ENCODE measurements at places on chromosomes 6 and 20.

DNA sequence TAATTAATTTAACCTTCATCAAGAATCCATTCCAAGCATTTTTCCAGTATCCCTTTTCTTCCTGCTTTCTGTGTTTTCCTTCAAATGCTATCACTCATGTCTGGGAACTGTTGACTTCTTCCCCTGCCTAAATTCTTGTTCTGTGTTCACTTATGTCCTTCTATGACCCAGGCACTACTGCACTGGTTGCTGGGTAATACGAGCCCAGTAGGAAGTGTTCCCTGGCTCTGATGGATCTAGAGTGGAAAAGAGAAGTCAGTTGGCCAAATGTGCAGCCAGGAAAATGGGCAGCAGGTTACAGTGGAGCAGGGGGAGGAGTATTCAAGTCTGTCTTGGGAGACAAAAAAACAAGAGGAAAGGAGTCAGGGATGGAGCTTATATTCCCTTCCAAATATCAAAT lies 7.1 kb downstream of the OVOL2 start:
- no peak for DNase-seq

- peak; percentile 89 for DNase-seq
Measured at GRCh38 chr6:32668226-32668747, 1.8 kb upstream of the HLA-DQB1 start.

DNA sequence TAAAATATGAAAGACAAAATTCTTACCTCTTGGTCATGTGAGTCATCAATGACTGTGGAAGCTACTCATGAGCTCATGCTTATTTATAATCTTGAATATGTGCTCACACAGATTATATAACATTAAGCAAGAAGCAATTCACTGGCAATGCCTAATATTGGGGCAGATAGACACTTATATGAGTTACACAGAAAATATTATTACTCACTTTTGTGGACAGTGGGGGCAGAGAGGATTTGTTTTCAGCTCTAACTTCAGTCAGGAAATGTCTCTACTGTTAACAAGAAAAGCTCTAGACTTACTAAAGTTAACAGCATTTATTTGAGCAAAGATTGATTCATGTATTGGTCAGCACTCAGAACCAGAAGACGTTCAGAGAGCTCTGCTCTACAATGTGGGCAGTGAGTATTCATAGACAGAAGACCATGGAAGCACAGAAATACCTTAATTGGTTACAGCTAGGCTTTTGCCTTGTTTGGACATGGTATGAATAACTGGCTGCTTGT lies 85.8 kb upstream of the AHI1 start:
- DNase-seq, result no peak

- no peak for DNase-seq
Measured at GRCh38 chr6:132751306-132751705, 6.4 kb downstream of the VNN2 start.

DNA sequence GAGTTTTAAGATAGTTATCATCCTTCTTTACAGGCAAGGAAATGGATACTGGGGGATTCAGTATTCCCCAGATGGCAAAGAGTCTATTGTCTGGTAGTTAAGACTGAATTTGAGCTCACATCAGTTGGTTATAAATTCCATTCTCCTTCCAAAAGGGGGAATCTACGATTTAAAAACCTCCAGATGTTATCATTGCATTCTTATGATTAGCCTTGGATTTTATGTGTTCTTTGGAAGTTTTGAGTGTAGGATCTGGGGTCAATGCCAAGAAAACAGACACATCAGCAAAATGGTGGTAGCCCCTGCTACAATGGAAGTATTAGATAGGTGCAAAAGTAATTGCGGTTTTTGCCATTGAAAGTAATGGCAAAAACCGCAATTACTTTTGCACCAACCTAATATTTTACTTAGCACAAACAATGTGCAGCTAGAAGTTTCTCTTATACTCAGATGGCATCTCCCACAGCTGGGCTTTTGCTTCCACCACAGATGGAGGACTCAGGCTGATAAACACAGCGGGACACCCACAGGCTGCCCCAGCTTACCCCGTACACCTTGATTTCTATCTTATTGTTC lies 168.2 kb upstream of the RIN2 start:
- DNase-seq, result no peak

- no peak for DNase-seq
Measured at GRCh38 chr6:110354153-110354552, 4.0 kb downstream of the METTL24 start.

- DNase-seq, result no peak
Measured at GRCh38 chr6:127415096-127415495, 44.1 kb downstream of the KIAA0408 start.

DNA sequence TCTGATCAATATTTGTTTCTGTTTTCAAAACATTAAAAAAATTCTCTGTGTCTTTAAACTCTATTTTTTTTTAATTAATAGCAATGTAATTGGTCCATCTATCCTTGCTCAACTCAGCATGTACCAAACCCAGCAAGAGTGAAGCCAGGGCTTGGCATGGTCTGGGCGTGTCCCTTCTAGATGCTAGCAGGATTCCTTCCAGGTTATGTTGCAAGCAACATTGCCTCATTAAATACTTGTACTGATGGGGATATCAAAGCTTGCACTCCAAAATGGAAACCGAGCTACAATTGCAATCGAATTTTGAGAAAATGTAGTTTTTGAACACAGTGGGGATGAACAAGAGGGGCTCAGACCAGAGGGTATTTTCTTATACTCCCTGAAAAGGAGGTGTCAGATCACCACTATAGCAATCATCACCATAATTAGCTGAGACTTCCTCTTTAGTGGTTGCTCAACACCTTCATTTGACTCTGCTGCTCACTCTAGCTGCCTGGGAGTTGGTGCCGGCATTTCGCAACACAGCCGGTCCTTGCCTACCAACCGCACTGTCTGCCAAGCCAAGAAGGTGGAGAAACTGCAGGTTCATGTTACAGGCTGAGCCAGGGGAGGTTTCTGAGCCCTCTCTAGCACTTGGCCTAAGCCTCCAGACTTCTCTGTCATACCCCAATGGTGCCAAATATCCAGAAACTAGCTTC lies 67.8 kb upstream of the RALGAPA2 start:
- peak; percentile 51 for DNase-seq

- no peak for DNase-seq
Measured at GRCh38 chr20:44450281-44450889, 25.3 kb upstream of the TTPAL start.

DNA sequence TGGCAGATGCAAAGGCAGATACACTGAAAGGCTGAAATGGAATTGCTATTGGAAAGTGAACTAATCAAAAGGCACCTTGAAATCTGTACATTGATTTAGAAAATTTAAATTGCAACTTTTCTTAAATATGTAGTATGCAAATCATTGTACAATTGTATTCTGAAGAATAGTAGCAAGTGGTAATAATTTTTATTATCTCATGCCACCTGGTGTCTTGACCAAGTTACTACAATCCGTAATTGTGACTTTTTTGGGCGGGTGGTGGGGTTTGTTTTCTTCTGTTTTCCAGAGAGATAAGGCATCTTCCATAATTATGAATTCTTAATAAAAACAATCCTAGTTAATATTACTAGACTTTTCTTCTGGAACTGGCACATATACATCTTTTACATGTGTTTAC lies 12.5 kb upstream of the BCKDHB start:
- DNase-seq, result peak; percentile 4

DNA sequence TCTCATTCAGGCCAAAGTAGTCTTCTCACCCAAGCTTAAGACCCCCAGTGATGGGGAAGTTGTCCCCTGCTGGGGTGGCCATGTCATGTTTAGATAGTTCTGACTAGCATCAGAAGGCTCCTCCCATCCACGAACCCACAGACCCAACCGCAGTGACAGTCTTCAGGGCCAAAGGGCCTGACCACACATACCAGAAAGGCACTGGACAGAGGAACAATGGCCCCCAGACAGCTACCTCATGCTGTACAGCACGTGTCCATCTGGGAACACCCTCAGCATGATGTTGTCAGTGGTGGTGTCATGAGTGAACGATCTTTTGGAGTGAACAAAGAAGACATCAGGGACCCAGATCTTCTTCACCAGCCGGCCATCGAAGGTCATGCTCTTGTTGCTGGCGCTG lies 46.3 kb downstream of the GABRR2 start:
- DNase-seq, result no peak

- no peak for DNase-seq
Measured at GRCh38 chr6:45595010-45595851, 217.5 kb upstream of the SUPT3H start.

DNA sequence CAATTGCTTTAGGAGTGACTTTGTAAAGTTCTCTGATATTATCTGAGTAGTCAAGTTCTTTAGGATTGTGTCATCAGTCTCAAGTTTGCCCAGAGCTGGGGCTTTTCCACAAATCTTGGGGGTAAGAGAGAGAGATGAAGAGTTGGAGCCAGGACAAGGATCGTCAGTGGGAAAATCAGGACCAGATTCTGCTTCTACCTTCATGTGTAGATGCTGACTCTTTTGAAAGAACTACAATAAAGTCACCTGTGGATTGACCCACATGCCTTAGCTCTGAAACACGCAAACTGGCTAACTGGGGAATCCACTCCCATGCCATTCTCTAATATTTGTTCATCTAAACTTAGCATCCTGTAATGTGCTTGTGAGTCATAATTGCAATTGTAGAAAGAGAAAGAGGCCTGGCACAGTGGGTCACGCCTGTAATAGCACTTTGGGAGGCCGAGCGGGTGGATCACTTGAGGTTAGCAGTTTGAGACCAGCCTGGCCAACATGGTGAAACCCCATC lies 15.6 kb upstream of the BICRAL start:
- DNase-seq, result peak; percentile 32

GRCh38 chr6:107543088-107543487 lies 53.2 kb downstream of the SOBP start:
- DNase-seq, result no peak

DNA sequence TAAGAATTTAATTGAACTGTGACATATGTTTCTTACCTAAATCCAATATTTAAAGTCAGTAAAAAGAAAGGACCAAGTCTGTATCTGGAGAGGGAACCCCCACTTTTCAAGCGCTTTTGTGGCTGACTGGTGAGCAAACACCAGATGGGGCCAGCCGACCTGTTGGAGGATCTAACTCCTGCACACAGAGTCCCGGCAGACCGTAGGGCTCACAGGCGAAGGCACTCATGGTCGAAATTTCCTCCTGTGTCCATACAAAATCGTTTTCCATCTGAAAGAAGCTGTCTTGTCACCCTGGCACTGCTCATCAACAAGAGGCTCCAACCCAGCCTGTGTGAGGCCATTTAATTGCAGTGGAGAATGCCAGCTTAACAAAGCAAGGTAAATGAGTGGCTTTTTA lies 94.0 kb downstream of the SCML4 start:
- no peak for DNase-seq

GRCh38 chr20:53222416-53222815 lies 250.3 kb downstream of the TSHZ2 start:
- no peak for DNase-seq

DNA sequence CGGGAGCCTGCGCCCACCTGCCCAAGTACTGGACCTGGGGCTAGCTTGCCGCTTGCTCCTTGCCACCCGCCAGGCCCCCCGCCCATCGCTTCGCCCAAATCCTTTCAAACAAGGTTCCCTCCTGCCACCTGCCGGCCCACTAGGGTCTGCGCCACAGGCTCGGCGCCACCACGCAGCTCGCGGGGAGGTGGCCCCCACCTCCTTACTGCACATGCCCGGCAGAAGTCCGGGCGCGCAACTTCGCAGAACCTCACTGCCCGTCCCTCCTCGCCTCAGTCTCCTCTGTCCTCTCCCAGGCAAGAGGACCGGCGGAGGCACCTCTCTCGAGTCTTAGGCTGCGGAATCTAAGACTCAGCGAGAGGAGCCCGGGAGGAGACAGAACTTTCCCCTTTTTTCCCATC lies 11.2 kb downstream of the GNAS-AS1 start:
- peak; percentile 44 for DNase-seq

DNA sequence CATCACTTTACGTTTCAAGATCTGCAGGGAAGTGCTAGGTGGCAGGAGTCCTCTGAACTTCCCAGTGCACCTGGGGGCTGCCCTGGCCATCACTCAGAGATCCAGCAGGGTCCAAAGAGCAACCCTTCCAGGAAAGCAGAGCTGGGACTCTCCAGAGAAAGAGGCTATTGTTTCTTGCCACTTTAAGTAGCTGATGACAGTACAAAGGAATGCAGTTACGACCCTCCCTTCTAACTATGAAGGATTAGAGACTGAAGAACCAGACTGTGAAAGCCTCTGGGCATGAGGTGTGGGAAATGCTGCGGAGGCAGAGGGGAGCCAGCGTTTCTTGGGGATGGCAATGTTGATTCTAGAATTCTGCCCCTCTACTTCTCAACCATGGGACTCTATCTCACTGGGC lies 189.1 kb upstream of the SUPT3H start:
- peak; percentile 77 for DNase-seq

DNA sequence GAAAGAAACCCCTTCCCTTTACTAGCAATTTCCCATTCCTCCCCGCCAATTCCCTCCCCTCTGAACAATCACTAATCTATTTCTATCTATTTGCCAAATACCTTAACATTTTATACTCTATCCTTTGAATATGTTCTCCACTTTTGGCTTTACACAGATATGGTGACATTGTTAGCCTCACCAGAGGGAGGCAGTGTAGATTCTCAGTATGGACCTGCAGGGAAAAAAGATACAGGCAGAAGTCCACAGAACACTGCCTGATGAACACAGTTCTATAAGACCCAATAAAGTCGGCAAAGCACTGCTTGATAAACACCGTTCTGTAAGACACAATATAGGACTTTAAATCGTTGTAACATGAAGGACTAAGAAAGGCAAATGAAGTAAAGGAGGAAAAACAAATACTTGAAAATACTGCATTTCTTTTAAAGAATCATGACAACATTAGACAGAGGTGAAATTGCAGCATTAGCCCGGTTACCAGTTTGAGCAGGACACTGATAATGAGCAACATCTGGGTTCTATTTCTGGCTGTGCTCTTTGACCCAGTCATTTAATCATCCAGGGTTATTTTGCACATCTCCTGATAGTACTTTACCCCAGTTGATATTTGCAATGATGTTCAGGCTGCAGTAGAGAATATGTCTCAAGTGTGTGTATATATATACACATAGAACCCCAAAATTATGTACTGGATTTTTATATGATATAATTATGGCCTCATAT lies 296.8 kb downstream of the UTRN start:
- DNase-seq, result peak; percentile 1

DNA sequence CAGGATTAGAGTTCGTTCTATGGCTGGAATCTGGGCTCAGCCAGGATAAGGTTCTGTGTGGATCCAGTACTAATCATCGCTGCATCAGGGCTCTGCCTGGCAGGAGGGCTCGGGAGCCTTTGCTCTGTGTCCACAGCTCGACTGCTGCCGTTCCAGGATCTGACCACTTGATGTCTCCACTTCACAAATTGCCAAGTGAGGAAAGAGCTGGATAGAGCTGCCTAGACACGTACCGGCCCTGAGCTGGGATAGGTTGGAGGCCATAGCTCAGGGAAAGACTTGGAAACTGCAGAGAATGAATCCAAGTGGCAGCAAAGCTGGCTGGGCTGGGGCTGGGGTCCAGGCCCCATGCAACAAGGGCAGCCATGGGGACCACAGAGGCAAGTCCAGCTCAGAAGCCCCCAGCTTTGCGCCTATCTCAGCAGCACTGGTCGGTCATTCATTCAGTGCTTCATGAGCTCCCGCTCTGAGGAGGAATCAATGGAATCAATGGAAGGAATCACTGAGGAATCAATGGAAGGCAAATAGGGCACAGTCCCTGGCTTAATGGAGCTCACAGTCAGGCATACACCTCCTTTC lies 38.0 kb upstream of the TOP1 start:
- DNase-seq, result peak; percentile 91

- no peak for DNase-seq
Measured at GRCh38 chr6:40780637-40781036, 193.5 kb upstream of the LRFN2 start.

Data from Calu3 (cell line).